Vein endothelial cell (primary cell): ENCODE measurements at places on chromosomes 2 and 18. TPM values are rescaled to one million over a fixed set of nuclear protein-coding genes. Genes with fewer than 3 reads are reported as not detected.

Gene TUBA4B
- not detected in 2 replicates for total RNA-seq

Gene NPC1
- total RNA-seq: 29.7 and 44.7 TPM in 2 replicates

Gene MC5R
- total RNA-seq: not detected in 2 replicates

Gene RAB27B
- under 0.01 and 0.10 TPM in 2 replicates for total RNA-seq

Gene NAT8
- not detected in 2 replicates for total RNA-seq

Gene PRR30
- total RNA-seq: not detected in 2 replicates

Gene NT5C1B
- not detected in 2 replicates for total RNA-seq

Gene MYCN
- total RNA-seq: 4.9 and 5.5 TPM in 2 replicates

Gene MGAT5
- total RNA-seq: 62.6 and 71.5 TPM in 2 replicates

Gene UPP2
- not detected in 2 replicates for total RNA-seq

Gene ENOSF1
- total RNA-seq: 21.9 and 29.4 TPM in 2 replicates

Gene LRP1B
- total RNA-seq: under 0.01 TPM in 2 replicates

Gene TBC1D8
- total RNA-seq: 67.0 and 90.2 TPM in 2 replicates

Gene KATNAL2
- 0.86 and 0.98 TPM in 2 replicates for total RNA-seq

Gene MEP1B
- not detected in 2 replicates for total RNA-seq

Gene FNDC4
- 30.6 and 36.6 TPM in 2 replicates for total RNA-seq

Gene UBXN2A
- total RNA-seq: 9.5 and 12.8 TPM in 2 replicates

Gene SLC5A7
- total RNA-seq: not detected in 2 replicates

Gene CHRNG
- not detected in 2 replicates for total RNA-seq

Gene ITGB6
- under 0.01 and 0.10 TPM in 2 replicates for total RNA-seq

Gene SMPD4
- total RNA-seq: 32.3 and 35.6 TPM in 2 replicates

Gene NGEF
- total RNA-seq: 0.10 TPM in 1 of 2 replicates, not detected in the other

Gene PROKR1
- under 0.01 TPM in 1 of 2 replicates, not detected in the other for total RNA-seq

Gene MCEE
- 6.5 and 13.1 TPM in 2 replicates for total RNA-seq

Gene ACTR3
- total RNA-seq: 236 and 352 TPM in 2 replicates

Gene MDH1B
- total RNA-seq: 0.33 and 0.57 TPM in 2 replicates

Gene HOXD10
- 2.2 and 2.3 TPM in 2 replicates for total RNA-seq

Gene KCNJ3
- not detected in 2 replicates for total RNA-seq
